Activated CD8-positive, alpha-beta memory T cell treated with anti-CD3 and anti-CD28 coated beads for 48 hours (primary cell): ENCODE measurements at places on chromosomes 7 and 10.

- DNase-seq, result no peak
Measured at GRCh38 chr7:98964596-98964995, 86.3 kb downstream of the TRRAP start.

GRCh38 chr7:151025924-151026671, 1.8 kb upstream of the ATG9B start:
- DNase-seq, result no peak

DNA sequence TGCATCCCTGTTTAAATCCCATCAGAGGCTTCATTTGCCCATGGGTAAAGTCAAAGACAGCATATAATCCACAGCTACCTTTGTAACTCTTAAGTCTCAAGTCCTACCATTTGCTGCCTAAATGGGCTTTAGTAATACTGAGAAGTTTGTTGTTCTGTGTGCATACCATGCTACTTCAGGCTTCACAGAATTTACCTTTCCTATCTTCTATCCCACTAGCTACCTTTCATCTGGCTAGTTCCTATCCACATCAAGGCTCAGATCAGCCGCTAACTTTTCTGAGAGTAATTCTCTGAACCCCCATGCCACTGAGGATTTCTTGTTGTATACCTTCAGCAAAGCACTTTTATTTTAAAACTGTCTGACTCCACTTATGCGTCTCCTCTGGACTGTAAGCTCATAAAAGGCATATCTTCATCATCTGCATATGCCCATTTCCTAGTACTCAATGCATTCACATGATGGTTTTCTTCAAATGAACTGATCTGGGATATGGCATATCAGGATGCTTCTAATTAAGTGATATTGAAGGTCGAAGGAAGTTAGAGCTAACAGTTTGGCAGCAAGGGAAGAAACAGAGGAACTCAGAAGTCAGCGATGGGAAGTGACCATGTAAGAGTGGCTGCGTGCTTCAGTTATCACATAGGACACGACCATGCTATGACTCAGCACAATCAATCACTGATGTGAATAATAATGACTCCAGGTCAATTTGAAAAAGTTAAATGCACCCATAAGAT, 283.9 kb upstream of the DKK1 start:
- no peak for DNase-seq

DNA sequence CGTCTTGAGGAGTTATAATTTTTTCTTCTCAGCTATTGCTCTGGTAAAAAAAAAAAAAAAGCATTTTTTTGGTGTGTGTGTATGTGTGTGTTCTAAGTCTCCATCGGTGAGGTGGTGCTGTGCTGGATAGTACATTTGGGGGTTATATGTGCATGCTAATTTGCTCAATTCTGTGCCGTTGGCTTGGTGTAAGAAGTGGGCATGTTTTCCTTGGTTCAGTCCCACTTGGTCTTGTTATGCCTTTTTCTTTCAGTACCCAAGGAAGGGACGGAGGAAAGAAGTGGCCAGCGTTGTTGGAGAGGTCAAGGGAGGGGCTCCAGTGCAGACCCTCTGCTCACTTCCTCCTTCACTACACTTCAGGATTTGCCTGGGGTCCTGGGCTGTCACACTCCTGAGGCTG, 20.4 kb downstream of the LRMDA start:
- DNase-seq, result no peak

GRCh38 chr10:97199152-97199551, 13.4 kb upstream of the SLIT1 start:
- no peak for DNase-seq

DNA sequence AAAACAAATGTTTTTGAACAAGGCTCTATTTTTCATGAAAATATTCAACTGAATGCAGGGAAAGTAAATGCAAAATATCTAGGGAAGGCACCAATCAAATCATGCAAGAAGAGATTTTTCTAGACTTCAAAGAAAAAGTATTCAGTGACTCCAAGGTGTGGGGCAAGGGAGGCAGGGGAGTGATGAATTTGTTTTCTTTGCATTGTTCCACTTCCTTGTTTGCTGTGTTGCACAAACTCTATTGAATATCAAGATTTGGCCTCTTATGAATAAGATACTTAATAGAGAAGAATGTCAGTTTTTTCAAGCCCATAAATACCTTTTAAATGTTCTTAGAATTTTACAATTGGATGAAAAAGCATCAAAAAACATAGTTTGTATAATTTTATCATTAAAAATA, 26.4 kb downstream of the STEAP1 start:
- no peak for DNase-seq

DNA sequence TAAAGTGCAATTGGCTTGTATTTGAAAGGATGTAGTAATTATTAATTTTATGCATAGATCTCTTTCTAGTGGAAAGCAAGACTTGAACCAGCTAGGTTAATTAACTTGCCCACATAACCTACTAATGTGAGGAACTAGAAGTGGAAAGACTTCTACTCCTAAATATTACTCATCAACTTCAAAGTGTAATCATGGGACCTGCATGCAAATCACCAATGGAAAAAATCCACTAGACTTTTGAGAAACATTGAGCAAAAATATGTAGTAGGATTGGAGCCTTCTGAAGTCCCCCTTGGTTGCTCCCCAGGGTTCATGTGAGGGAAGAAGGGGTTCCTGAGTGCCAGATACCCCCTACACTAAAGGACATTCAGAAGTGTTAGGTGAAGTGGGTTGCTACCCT, 240.2 kb downstream of the PTEN start:
- no peak for DNase-seq

DNA sequence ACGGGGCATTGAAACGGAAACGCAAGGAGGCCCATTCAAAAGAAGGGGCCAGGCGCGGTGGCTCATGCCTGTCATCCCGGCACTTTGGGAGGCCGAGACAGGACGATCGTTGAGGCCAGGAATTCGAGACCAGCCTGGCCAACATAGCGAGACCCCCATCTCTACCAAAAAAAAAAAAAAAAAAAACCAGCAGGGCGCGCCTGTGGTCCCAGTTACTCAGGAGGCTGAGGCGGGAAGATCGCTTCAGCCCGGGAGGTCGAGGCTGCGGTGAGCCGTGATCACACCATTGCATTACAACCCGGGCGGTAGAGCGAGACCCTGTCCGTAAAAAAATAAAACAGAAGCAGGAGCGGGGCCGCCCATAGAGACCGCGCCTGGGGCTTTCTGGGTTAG, 396 bp downstream of the PSMG3 start:
- DNase-seq, result no peak

GRCh38 chr10:89556600-89556999, 21.2 kb upstream of the SLC16A12 start:
- no peak for DNase-seq
